ENCODE measurements at places on chromosomes 4 and X.

GRCh38 chr4:74503580-74503979 lies 58.6 kb downstream of the AREG start:
- DNase-seq, result no peak

DNA sequence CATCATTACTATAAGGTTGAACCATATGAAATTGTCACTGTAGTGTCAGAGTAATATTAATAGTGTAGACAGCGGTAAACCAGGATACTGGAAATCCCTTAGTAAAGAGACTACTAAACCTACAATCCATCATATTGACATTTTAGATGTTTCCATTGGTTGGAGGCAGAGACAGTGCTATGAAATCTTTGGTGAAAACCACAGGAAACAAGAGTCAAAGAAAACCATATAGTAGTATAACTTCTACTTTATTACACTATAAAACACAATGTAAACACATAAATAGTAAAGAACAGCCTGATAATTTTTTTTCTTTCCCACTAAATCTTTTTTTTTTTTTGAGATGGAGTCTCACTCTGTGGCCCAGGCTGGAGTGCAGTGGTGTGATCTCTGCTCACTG lies 15.9 kb downstream of the RELL1 start:
- DNase-seq, result no peak

DNA sequence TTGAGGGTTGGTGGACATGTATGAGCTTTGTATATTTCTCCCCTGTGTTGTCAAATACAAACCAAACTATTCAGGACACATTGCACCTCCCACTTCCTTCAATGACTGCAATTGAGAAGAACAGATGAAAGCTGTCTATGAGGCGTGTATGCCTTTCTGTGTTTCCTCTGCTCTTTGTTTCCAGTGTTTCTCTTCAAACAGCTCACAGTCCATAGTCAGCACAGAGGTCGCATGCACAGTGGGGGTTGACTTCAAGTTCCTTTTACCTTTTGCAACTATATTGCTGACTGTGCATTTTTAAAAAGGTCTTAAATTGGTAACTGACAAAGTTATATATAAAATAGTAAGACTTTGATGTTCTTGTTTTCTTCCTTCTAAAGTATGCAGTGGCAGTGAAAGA lies 957.8 kb downstream of the C4orf33 start:
- no peak for DNase-seq

- DNase-seq, result no peak
These were observed 11.7 kb downstream of the TLR7 start for GRCh38 chrX:12878536-12878935.

DNA sequence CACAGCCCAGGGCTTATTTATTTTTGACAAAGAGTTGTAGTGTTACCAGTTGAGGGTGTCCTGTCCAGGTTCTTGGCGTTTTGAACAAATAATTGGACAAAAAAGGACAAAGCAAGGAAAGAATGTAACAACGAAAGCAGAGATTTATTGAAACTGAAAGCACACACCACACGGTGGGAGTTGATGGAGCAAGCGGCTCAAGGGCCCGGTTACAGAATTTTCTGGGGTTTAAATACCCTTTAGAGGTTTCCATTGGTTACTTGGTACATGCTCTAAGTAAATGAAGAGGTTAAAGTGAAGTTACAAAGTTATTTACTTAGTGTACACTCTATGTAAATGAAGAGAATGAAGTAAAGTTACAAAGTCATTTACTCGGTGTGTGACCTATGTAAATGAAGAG lies 27.8 kb upstream of the OPHN1 start:
- no peak for DNase-seq

Data from activated CD8-positive, alpha-beta memory T cell treated with anti-CD3 and anti-CD28 coated beads, Interleukin-2, amount 10 ng/mL, durations not matched to agents 7 days and 5 days (primary cell).